HuH-7.5 (cell line): ENCODE measurements at places on chromosomes 5 and 9.

- DNase-seq = no peak
Measured at GRCh38 chr9:94591876-94592275, 1.7 kb downstream of the FBP2 start.

DNA sequence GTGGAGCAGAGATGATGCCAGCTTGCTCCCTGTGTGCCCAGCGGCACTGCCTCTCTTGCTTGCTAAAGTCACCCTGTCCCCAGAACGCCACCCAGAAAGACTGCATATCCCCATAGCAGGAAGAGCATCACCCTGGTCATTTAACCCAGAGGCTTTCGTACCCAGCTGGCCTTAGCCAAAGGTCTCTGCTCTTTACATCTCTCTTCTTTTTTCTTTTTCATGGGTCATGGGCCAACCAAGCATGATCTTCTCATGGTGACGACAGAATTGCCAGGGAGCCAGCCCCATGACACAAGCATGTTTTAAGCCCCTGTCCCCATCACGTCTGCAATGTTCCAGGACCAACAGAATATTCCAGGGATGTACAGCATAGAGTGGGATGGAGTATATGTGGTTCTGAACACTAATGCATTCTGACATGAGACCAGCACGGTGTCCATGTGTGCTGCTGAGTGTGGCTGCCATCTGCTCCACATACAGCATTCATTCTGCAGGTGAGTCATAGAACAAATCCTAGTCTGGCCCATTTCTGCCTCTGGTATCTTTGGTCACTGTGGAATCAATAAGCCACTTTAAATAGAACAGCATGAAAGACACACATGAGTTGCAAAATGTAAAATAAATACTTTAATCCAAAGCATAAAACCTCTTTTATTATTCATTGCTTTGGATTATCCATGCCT is 203.0 kb downstream of the MED10 start:
- DNase-seq = no peak

DNA sequence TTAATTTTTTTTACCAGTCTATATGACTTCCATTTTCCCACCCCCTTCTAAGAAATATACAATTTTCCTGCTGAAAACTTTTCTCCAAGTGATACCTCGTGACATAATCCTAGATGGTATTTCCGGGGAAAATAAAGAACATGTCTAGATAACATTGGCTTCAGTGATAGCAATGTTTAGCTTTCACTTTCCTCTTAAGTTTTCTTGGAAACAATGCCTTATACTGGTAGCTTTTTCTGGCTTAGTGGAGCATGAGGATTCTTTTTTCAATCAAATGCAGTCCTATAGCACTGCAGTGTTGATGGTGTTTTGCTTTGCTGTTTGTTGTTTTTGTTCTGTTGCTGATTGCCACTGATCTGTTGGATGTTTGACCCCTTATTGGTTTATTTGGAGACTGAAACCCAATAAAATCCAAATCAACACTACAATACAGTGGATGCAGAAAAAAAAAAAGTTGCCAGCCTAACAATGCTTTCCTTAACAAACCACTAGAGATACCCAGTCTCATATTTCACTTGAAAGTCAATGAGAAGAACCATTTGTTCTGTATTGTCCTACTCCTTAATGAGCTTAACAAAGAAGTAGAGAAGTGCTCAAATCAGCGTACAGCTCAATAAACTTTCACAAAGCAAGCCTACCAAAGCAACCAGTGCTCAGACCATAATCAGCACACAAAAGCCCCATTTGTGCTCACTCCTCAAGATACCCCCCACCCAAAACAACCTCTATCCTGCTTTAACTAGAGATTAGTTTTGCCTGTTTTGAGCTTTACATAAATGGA is 74.2 kb upstream of the GRAMD2B start:
- no peak for DNase-seq

GRCh38 chr9:35538361-35539234 is 48.7 kb downstream of the RUSC2 start:
- no peak for DNase-seq

DNA sequence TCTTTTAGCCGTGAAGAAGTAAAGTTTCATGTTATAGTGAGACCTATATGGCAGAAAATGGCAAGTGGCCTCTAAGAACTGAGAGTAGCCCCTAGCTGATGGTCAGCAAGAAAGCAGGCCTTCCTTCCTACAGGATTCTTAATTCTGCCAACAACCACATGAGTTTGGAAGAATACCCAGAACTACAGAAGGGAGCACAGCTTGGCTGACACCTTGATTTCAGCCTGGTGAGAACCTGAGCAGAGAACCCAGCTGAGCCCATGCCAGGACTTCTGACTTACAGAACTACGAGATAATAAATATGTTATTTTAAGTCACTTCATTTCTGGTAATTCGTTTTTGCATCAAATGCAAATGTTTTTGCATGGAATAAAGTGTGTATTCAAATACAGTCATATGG is 5.9 kb upstream of the FBXL17 start:
- DNase-seq = no peak

- no peak for DNase-seq
Measured at GRCh38 chr5:75138689-75139088, 86.3 kb upstream of the GCNT4 start.

DNA sequence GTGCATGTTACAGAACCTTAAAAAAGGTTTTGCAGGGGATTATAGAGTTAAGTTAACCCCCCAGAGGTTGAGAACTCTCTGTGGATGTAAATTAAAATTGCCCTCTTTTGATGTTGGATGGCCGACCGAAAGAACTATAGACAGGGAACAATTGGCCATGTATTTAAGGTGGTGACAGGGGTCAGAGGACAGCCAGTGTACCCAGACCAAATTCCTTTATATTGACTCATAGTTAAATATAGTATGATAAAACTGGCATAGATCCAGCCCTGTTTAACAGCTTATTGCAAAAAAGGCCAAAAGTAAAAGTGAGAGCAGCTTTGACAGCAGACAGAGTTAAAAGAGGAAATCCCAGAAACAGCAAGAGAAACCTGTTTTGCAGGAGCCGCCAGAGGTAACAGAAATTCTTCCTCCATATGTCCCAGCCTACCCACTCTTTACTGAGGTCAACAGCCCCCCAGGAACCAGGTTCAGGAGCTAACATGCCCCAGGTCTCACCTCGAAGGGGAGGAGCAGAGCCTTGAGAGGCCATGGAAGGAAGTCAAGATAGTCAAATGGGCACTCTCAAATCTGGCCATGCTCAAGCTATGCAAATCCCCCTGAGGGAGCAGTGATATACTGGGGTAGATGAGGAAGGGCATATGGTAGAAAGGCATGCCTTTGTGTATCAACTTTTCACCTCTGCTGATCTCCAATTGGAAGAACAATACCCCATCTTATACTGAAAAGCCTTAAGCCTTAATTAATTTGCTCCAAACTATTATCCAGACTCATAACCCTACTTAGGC is 156.4 kb upstream of the COX7C start:
- DNase-seq = no peak

DNA sequence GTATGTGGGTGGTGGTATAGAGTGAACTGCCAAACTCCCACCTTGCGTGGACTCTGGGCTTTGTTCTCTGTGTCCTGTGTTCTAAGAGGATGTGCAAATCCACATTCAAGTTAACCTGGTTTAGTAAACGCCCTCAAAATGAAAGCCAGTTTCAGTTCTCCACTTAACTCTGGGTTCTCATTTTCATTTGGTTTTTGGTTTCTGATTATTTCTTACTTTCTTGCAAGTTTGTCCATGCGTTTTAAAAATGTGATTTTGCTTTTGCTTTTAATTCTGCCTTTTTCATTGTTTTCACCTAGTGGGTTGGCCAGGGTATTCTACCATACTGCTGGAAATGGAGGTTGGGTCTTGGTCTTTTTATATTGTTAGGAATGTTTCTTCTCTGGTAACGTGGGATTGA is 38.2 kb downstream of the GALNT10 start:
- DNase-seq = no peak

DNA sequence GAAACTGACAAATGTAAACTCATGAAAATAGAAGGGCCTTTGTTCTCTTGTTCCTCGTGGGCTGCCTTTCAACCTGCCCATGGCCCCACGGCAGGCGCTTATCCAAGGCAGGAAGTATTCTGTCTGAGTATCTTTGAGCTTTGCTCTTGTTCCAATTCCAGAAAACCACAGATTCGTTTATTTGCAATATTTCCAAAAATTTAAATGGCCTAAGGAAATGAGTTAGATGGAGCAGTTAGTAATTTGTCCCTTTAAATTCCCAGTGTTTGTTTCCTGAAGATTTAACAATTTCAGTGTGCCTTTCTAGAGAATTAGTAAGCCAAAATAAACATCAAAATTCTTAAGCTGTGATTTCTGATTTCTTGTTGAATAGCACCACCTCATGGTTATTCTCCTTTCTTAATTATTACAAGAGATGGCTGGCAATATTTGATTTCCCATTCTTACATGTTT is 299.4 kb upstream of the RASA1 start:
- no peak for DNase-seq

GRCh38 chr9:110161940-110162339 is 46.0 kb downstream of the C9orf152 start:
- no peak for DNase-seq

DNA sequence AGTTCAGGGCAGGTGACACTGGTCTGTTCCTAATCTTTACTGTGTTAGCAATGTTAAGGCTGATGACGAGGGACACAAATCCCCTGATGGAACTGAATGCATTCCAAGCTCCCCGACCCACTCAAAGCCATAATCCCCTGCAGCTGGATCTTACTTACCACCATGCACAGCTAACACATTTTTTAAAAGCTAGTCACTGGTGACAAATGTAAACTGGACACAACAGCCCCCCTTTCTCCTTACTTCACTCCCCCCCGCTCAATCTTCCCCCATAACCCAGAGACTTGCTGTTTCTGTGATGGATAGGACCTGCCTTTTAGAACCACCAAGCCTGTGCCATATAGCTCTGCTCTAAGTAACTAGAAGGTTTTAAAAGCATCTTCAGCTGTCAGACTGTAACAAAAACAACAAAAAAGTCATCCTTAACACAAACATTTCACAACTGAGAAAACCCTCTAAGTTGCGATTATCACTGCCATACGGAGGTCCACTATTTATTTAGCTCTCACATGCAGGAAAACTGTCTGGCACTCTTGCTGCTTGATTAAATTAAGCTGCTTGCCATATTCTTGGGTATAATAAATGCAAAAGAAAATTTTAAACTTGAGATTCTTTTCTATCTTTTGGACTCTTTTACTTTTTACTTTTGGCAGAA is 44.4 kb downstream of the BNC2 start:
- no peak for DNase-seq

- peak; percentile 33 for DNase-seq
Measured at GRCh38 chr5:62268234-62268633, 37.8 kb upstream of the KIF2A start.

DNA sequence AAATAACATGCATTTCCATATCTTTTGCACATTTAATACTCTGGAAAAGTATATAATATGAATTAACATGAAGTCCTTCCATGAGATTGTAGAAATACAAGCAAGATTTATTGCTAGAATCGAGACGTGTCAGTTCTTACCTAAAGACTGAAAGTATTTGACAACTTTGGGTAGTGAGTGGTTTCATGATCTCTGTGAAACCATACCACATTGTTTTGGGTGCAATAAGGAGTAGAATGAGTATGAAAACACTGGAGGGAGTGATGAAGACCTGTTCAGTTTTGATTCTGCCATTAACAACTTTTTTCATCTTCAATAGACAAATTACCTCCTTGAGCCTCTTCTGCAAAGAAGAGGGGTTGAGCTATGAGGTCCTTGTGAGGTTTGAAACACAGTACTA is 133.7 kb downstream of the NUDT12 start:
- DNase-seq = no peak

GRCh38 chr5:150630016-150630415 is 10.4 kb upstream of the SYNPO start:
- DNase-seq = no peak

DNA sequence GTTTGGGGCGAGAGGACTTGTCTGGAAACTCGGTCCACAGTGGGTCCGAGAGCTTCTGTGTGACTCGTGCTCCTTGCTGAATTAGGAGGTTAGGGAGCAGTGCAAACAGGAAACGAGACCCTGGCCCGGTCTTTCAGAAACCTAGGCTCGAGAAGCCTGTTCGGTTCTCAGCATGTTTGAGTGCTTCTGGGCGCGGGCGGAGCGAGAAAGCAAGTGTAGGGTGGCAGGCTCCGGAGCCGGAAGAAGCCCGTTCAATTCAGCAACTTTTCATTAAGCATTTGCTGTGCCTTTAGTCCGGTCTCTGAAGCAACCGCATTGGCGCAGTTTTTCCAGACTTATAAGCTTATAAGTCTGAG is 547 bp downstream of the CLTA start:
- no peak for DNase-seq

GRCh38 chr9:112339886-112340285 is 6.5 kb upstream of the PTBP3 start:
- DNase-seq = no peak

- no peak for DNase-seq
Measured at GRCh38 chr5:146794326-146795029, 84.1 kb downstream of the PPP2R2B start.

GRCh38 chr5:102754767-102755431 is at the start of gene PAM:
PAM (plus strand) TSS chr5:102755305; CDS start chr5:102866196, 110,891 bp downstream.
- DNase-seq = peak; percentile 73

- no peak for DNase-seq
Measured at GRCh38 chr9:110031511-110032173, 176.3 kb downstream of the C9orf152 start.

GRCh38 chr9:88991066-88992034 is at the start of gene S1PR3:
S1PR3 (plus strand) TSS chr9:88991468; CDS start chr9:89001201, 9,733 bp downstream.
- DNase-seq = peak; percentile 73

- no peak for DNase-seq
Measured at GRCh38 chr9:112226091-112226490, 51.0 kb upstream of the SUSD1 start.

DNA sequence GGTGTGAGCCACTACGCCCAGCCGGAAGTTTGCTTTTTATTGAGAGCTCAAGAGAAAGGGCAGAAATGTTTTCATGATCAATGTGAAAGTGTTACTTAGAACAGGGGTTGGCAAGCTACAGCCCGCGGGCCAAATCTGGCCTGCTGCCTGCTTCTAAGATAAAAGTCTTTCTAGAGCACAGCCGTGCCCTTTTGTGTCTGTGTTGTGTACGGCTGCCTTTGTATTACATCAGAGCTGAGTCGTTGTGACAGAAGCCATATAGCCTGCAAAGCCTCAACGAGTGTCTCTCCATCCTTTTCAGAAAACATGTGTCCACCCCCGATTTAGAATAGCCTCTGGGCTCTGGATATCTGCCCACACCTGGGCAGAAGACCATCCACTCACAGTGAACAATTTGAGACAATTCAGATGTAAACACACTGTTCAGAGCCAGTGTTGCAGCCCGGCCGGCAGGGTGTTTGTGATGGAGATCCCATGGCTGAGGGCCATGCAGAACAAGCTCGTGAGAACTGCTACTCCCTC is 28.8 kb downstream of the AK8 start:
- DNase-seq = no peak

DNA sequence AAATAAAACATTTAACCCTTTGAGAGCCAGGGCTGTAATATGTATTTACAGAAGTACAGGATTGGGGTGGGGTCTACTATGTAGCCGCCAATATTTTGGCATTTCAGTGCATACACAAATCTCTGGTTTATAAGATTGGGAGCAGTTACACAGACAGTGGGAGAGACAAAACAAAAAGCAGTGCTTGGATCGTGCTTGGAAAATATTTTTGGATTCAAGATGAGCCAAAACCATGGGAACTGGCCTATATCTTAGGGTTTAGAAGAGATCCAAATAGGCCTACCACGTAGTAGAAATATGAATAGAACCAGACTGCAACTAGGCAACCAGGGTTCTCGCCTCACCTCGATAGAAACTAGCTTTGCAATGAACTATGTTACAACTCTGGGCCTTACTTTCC is 169.6 kb downstream of the SLC12A2 start:
- no peak for DNase-seq

GRCh38 chr5:72130351-72130761 is 23.1 kb downstream of the MAP1B start:
- DNase-seq = no peak
